ENCODE measurements at places on chromosomes 7 and 10.

- DNase-seq, result no peak
These were observed 277.6 kb downstream of the KCNMA1 start for GRCh38 chr10:77359950-77360520.

DNA sequence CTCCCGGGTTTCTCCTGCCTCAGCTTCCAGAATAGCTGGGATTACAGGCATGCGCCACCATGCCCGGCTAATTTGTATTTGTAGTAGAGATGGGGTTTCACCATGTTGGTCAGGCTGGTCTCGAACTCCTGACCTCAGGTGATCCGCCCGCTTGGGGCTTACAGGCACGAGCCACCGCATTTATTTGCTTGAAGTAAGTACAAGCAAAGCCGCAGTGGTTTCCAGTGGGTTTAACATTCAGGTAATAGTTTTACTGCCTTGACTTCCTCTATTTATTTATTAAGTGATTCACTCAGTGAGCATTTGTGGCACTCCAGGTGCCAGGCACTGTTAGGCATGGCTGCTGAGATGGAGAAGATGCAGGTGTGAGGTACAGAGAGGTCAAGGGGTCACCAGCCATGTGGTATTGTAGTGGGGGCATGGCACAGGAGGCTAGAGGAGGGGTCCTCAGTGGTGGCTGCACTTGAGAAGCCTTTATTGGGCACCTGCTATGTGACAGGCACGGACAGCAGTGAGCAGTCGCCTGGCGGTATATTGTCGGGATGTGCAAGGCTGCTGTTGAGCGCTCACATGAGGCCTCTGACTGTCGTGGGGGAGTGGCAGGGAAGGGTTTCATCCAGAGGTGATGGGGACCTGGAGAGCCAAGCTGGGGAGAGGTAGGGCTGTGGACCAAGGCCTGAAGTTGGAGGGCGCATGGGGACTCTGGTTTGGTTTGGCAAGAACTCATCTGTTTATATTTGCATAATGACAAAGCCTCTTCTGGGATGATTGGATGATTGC, 54.9 kb downstream of the DOCK1 start:
- no peak for DNase-seq

DNA sequence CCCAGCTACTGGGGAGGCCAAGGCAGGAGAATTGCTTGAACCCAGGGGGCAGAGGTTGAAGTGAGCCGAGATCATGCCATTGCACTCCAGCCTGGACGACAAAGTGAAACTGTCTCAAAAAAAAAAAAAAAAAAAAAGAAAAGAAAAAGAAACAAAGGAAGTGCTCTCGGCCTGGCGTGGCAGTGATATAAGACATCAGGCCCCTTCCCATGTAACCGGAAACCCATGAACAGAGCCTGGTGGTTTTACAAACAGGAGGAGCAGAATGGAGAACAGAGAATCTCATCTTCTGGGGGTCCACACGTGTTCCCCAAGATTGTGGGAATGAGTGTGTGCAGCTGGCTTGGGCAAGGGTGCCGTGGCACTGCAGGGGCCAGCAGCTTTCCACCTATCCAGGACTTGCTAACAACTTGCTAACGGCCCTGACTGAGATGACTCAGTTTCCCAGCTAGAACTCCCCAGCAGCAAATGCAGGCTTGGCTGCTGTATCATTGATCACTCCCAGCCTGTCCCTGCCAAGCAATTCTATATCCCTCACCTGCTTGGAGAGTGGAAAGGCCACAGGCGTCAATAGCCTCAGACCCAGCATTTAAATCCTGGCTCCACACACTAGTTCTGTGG, 103.0 kb downstream of the COL26A1 start:
- no peak for DNase-seq

DNA sequence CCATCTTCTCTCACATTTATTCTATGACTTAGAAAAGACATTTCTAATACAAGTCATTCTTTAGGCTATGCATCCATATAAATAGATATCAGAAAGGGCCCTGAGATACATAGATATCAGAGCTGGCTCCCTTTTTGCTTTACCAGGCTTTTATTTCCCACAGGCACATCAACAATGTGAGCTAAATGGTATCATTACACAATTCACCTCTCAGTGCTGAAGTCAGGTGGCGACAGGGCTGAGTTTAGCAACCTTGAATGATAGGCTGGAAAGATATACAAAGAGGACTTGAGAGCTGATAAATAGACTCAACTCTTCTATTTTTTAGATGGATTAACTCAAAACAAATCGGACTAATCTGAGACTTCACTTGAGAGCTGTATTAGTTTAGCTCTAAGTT, 189.2 kb upstream of the COL1A2 start:
- no peak for DNase-seq

GRCh38 chr7:137953043-137953664, 48.7 kb downstream of the CREB3L2 start:
- no peak for DNase-seq

DNA sequence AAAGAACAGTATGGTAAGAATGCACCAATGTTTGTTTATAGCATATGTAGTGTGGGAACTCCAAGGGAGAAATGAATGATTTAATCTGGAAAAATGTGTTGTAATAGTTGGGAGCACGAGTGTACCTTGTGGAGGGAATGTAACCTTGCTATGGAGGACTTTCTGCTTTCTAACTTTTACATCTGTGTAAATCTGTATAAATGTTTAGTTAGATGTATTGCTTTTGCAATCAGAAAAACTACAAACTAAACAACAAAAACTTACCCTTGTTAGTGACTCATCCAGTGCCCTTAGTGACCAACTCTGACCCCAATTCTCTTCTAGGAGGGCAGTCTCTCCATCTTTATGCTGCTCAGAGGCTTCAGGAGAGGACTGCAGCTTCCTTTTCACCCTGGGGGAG, 89.3 kb downstream of the CCNY start:
- DNase-seq, result no peak

- no peak for DNase-seq
These were observed 865 bp downstream of the ZNF438 start for GRCh38 chr10:31030800-31031199.

- no peak for DNase-seq
These were observed 583.6 kb upstream of the LRRN3 start for GRCh38 chr7:110507369-110507768.

DNA sequence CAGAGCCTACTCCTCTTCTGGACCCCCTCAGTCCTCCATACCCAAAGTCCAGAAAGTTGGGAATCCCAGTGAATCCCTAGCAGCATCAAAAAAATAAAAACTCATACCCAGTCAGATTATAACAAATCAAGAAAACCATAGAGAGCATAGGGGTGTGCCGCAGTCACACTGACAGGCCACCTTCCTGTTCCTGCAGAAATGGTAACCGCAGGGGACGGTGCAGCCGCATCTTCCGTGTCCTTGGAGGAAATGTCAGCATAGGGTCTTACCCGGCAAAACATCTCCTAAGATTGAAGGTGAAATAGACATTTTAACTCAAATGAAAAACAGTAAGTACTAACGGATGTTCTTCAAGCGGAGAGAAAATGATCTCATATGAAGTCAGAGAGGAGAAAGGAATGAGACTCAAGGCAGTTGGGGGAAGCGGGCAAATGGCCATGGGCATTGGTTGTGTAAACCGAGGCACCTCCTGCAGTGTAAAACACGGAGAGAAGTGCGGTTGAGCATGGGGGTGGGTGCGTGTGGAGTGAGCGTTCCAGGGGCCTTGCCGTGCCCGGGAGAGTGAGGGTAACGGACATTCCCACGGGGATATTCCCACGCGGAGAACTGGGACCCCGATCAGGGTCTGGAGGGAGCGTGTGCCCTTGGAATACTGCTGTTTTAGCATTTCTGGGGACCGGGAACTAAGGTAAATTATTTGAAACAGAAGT, 110.8 kb downstream of the NKX6-2 start:
- DNase-seq, result no peak

DNA sequence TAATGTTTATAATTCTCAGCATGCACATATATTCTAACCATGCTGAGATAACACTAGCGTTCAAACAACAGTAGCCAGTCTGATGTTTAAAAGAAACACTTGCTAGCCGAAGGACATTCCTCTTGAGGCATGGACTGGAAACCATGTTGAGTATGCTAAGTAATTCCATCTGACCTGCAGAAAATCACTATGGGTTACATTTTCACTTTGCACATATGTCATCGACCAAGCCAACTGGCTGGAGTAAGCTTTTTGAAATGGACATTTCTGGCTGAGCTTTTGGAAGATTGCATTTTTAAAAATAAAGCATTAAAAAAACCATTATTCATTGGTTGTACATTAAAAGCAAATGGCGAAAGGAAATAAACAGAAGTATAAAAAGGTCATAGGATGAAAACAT, 88.2 kb downstream of the BBS9 start:
- no peak for DNase-seq

DNA sequence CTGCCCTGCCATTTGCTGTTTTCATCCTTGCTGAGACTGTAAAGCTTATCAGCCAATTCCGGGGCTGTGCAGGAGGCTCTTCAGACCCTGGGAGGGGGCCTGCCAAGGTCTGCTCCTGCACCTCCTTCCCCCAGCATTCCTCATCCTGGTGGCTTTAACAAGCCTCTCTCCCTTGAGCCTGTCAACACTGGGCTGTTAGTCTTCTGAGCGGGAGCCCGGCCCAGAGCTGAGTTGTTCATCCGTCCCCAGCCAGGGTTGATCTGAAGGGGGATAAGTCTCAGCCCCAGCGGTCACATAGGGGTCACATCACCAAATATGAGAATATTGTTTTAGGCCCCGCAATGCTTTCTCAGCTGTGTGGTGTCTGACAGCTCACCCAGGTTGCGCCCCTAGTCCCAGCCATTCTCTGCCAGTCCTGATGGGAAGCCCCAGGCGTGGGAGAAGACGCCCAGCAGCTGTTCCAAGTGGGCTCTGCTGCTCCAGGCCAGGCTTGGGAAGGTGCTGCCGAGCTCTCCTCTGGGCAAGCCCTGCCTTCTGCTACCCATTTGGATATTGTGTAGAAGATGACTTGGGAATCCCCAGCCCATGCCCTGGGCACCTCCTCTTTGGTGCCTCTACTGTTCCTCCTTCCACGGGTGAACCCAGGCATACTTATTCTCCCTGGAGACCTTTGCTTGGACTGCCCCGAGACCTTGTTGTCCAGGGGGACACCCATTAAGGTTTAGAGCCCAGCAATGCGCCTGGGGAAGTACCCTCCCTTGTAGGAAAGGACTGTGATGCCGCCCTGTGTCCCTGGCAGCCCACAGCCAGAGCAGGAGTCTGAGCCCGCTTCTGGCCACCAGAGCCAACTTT, 23.5 kb upstream of the TRIM8 start:
- no peak for DNase-seq

GRCh38 chr7:156651474-156651873, 10.9 kb downstream of the RNF32 start:
- DNase-seq, result no peak

GRCh38 chr7:135847242-135847641, 98.6 kb upstream of the FAM180A start:
- no peak for DNase-seq

- no peak for DNase-seq
These were observed 23.9 kb downstream of the PYROXD2 start for GRCh38 chr10:98391065-98391464.

- no peak for DNase-seq
These were observed 35.5 kb downstream of the KIN start for GRCh38 chr10:7752251-7752650.

- no peak for DNase-seq
These were observed 103.0 kb upstream of the ZNF32 start for GRCh38 chr10:43751646-43752045.

GRCh38 chr7:100964630-100965029, 4.7 kb upstream of the MUC12 start:
- no peak for DNase-seq

DNA sequence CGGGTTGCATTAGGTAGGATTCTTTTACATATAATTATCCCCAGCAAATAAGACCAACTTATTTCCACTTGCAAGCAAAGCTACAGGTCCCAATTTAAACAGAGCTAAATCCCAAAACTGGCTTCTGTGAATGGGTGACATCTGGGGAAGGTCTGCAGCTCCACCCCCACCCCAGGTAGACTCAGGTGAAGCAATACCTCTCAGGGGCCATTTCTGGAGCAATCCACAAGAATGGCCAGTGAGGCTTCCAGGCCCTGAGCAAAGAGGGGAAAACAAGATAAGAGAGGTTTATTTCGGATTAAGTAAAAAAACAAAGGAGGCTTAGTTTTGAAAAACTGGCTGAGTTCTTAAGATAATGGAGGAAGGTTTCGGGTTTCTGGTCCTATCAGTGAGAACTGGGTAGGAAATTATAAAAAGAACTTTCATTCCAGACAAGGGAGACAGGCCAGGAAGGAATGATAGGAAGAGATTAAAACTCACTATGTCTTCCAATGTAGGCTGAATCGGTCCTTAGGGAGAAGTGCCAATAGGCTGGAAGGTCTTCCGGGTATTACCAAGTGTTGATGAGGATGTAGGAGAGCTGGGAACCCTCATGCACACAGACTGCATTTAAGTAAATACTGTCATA, 25.4 kb downstream of the SH3PXD2A start:
- no peak for DNase-seq

GRCh38 chr10:79241990-79242619, 105.2 kb upstream of the PPIF start:
- peak; percentile 47 for DNase-seq

GRCh38 chr10:17607603-17608332, 9.4 kb downstream of the HACD1 start:
- DNase-seq, result no peak

DNA sequence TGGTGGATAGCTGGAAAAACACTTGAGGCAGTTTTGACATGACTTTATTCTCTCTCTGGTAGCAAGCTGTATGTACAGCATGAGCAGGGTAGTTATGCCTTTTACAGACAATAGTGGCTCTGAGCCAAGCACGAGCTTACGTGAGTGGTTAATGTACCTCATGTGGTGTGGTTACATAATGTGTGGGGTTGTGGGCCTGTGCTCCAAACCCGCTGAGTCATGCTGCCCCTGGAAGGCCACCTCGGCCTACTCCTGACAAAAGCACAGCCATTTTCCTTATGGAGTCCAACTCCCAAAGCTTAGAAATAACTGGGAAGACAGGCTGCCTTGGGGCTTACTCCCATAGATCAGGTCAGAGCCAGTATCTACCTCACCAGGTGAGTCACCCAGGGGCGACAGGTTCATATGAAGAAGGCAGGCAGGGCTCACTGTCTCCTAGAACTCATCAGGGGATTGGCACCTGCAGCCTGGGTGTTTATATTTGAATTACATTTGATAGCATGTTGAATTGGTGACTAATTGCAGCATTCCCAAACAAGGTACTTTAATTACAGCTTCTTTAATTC, 404.5 kb downstream of the ADRA2A start:
- DNase-seq, result no peak

GRCh38 chr10:131099028-131099726, 212.3 kb downstream of the TCERG1L start:
- no peak for DNase-seq

- DNase-seq, result no peak
These were observed 256.2 kb downstream of the SDHAF3 start for GRCh38 chr7:97373736-97374135.

DNA sequence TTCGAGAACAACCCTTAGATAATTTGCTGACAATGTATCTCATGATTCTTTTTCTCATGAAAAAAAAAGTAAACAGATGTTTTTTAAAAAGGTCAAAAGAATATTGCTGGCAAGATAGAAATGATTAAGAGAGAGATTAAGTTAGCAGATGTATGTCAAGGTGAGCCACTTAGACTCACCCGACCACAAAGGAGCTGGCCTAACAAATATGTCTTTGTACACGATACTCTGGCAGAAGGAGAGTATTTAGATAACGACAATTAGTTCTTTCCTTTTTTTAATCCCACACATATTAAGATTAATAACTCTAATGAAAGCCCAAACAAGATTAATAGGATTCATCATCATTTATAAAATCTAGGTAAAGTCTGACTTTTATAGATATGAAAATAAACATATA, 156.7 kb downstream of the RAPGEF5 start:
- no peak for DNase-seq
